ENCODE measurements at places on chromosomes 6 and 20. TPM values are rescaled to one million over a fixed set of nuclear protein-coding genes. Genes with fewer than 3 reads are reported as not detected.

DNA sequence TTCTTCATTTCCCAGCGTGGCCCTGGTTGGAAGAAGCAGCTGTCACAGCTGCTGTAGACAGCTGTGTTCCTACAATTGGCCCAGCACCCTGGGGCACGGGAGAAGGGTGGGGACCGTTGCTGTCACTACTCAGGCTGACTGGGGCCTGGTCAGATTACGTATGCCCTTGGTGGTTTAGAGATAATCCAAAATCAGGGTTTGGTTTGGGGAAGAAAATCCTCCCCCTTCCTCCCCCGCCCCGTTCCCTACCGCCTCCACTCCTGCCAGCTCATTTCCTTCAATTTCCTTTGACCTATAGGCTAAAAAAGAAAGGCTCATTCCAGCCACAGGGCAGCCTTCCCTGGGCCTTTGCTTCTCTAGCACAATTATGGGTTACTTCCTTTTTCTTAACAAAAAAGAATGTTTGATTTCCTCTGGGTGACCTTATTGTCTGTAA is 292.7 kb downstream of the ESR1 start:
- DNase-seq = no peak

- DNase-seq = no peak
Measured at GRCh38 chr6:46473881-46474280, 17.4 kb downstream of the RCAN2 start.

GRCh38 chr6:169779092-169779815 is 27.8 kb downstream of the ERMARD start:
- no peak for DNase-seq

DNA sequence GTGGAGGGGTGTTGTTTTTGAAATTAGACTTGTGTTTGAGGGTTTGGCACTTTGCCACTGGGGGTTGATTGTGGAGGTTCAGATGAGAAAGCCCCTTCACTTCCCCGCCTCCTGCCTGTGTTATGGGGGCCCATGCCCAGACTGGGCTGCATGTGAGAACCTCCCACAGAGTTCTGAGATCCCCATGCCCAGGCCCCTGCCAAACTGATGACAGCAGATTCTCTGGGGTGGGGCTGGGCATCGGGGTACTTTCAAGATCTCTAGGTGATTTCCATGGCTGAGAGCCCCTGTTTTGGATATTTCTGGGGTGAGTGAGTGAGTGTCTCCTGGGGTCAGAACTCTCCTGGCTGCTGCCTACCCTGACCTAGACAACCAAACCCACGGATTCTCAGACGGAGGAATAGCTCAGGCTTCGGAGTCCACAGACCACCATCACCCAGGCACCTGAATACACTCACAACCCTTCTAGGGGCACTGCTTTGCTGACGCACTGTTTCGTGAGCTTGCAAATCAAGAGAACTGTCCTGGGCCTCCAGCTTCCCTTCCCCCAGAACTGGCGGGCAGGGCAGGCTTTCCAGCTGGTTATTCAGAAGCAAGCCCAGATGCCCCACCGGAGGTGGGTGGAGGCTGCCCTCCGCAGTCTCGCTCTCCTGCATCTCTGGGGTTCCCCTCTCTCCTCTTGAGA is 6.3 kb downstream of the BCAS1 start:
- peak; percentile 42 for DNase-seq

GRCh38 chr6:26519359-26519758 is 18.8 kb upstream of the HMGN4 start:
- no peak for DNase-seq

GRCh38 chr6:89596484-89596883 is 42.1 kb downstream of the LYRM2 start:
- no peak for DNase-seq

DNA sequence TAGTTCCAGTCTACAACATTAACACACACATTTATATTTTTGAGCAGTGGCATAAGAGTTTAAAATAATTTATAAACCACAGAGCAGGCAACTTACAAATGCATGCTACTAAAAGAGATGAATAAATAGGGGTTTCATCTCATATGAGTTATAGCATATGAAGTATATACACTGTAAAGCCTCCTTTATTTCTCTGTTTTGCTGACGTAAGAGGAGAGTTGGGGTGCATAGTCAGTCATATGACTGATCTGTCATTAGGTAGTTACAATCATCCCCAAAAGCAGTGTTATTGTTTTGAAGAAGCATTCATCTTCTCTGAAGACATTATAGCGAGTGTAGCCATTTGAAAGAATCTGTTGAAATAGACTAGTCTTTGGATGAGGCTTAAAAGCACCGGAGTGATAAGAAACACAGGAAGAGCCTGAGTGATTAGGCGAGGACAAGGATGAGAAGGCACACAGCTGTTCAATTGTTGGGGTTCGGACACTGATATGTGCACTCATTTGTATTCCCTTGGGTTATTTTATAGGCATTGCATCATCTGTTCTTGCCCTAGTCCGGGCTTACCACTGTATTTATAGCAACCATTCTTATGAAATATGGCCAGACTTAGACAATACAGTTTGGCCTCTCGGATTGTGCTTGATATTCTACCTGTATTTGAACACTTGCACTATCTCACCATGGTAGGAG is 325.7 kb downstream of the SAMD5 start:
- no peak for DNase-seq

- no peak for DNase-seq
Measured at GRCh38 chr6:78999737-79000136, 78.3 kb downstream of the PHIP start.

The PRR18 gene
- polyA plus RNA-seq = not detected

The ADGRF4 gene
- not detected for polyA plus RNA-seq

The FOXF2 gene
- not detected for polyA plus RNA-seq

Measured in B cell (primary cell).